ENCODE measurements at places on chromosomes 3 and 15.

DNA sequence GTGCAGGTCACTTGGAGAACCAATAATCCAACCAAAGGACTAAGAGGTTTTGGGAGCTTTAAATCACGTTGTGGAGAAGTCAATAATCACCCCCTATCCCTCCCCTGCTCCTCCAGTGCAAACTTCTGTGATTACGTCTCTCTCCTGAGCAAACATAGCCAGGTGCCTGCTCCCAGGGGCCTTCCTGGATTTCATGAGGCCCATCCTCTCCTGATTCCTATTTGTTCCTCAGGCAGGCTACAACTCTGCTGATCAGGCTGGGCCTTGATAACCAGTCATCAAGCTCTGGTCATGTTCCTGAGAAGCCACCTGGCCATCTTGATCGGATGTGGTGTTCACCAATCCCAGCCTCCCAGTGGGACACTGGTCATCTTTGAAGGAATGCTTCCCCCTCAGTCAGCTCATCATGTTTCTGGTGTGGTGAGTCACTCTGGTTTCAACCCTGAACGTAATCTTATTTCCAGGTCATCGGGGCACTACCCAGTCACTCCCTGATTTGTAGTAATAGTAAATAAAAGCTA, 2.9 kb upstream of the ZNF710 start:
- no peak for DNase-seq

- DNase-seq = no peak
These were observed 39.3 kb downstream of the FBLN2 start for GRCh38 chr3:13588221-13588701.

DNA sequence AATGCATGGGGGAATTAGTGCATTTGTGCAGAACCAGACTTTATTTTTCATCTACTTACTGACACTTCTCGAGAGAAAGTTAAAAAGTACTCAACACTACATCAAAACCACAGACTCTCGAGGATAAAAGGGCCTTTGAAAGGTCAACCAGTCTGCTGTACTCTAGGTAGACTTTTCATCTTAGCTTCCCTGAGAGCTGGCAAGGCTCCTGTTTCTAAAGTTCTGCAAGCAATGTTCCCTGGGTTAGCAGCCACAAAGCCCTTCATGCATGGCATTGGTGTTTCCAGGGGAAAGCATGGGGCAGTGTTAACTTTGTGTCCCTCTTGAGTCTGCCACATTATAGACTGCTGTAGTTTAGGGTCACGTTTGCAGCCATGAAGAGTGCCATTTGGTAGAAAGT, 106.4 kb upstream of the PFN2 start:
- no peak for DNase-seq

- no peak for DNase-seq
These were observed 17.4 kb downstream of the PXYLP1 start for GRCh38 chr3:141249041-141249440.

- no peak for DNase-seq
These were observed 142.8 kb downstream of the TCF12 start for GRCh38 chr15:57061281-57061680.

- no peak for DNase-seq
These were observed 41.0 kb downstream of the BCL2L10 start for GRCh38 chr15:52071570-52071969.

DNA sequence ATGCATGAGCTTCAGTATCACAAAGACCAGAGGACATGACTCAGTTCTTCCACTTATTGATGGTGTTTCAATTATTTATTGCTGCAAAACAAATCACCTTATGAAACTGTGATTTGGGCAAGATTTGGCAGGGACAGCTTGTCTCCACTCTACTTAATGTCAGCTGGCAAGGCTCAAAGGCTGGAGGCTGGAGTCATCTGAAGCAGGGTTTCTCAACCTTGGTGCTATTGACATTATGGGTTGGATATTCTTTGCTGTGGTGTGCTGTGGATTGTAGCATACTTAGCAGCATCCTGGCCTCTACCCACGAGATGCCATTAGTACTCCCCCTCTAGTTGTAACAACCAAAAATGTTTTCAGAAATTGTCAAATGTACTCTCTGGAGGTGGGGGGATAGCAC, 138.8 kb upstream of the PEX5L start:
- DNase-seq = no peak

Measured in stimulated activated CD8-positive, alpha-beta memory T cell treated with anti-CD3 and anti-CD28 coated beads, Interleukin-7, amount 100 ng/mL, for 1 hour (primary cell).